ENCODE measurements at places on chromosomes 11 and 22.

- no peak for DNase-seq
These were observed 16.8 kb downstream of the LRRC32 start for GRCh38 chr11:76653674-76654284.

- DNase-seq = no peak
These were observed 13.4 kb upstream of the NECTIN1 start for GRCh38 chr11:119742263-119742861.

DNA sequence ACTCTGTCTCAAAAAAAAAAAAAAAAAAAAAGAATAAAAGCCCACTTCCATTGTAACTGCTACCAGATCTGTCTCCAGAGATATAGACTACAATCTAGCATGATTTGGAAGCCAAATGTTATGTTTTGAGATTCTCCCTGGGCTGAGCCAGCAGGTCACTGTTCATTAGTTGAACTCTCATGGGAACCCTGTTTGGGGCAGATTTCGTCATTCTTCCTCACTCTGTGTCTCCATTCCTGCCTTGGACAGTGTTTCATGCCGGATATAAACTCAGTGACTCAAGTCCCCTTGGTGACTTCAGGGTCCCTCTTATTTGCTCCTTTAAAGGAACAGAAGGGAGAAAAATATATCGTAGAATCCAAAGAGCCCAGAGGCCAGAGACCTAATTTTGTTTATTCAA lies 378.1 kb downstream of the LARGE1 start:
- no peak for DNase-seq

DNA sequence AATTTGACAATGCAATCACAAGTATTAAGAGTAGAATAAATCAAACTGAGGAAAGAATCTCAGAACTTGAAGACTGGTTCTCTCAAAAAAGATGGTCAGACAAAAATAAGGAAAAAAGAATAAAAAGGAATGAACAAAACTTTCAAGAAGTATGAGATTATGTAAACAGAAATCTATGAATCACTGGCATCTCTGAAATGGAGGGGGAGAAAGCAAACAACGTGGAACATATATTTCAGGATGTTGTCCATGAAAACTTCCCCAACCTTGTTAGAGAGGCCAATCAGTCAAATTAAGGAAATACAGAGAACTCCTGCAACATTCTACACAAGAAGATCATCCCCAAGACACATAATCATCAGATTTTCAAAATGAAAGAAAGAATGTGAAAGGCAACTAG lies 235.7 kb downstream of the SBF2 start:
- DNase-seq = no peak

DNA sequence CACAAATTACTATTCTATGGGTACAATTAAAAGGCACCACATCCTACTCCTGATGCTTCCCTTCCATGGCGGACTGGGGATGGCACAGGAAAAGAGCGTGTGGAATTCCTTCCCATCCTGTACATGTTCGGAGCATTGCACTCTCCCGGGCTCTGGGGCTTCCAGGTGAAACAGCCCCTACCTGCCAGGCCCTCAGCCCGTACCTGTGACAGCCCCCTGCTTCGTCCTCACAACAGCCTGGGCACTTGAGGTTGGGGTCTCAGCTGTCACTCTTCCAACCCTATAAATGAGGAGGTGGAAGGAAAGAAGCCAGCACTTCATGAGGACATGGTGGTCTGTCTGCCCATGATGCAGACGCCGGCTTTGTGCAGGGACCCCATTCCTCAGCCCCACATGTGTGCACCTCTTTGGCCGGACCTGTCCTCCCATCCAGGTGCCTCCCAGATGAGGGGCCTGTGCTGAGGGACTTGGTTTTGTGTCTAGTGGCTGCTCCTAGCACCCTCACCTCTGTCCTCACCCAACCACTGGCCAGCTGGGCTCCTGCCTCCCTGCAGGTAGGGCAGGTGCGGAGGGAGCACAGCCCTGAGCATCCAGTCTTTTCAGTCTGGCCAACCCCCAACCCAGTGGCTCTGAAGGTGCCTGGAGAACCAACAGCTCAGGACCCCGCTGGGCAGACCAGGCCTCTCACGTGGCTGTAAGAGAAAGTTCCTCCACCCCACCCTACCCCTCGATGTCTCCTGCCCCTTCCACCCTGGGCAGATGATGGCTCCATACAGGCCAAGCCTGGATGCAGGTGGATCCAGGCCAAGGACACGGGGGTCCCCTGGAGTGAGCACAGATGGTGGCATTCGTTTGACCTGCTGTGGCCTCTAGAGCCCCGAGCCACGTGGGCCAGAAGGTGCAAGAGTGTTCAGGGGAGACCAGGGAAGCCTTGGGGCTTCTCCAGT lies 23.4 kb upstream of the WNT7B start:
- no peak for DNase-seq
